ENCODE measurements at places on chromosomes 2 and 18. TPM values are rescaled to one million over a fixed set of nuclear protein-coding genes. Genes with fewer than 3 reads are reported as not detected.

DTNA gene
- 9.6 TPM for total RNA-seq

VAMP5 gene
- 1.9 TPM for total RNA-seq

RPIA gene
- 43.3 TPM for total RNA-seq

ATP6V1B1 gene
- total RNA-seq = 0.74 TPM

ANKRD53 gene
- total RNA-seq = not detected

GKN1 gene
- total RNA-seq = not detected

DNA sequence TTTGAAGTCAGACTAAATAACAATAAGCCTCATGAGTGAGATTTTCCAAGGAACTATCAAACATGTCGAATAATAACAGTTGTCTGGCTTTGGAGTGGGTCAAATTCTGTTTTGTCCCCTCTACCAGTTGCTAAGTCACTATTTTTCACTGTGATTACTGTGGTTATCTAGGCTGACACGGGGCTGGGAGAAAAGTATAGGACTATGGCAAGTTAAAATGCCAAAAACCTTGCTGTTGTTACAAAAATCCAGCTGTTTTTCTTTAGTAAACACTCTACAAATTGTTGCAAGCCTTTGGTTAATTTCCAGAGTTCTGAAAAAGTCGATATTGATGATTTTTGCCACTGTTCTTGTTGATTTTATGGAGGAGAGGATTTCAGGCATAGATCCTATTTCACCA is 1.5 kb downstream of the CFAP210 start:
- DNase-seq = no peak

GRCh38 chr2:189412330-189412953 is 28.8 kb upstream of the WDR75 start:
- DNase-seq = peak; percentile 24

GRCh38 chr2:233098618-233099017 is 38.5 kb downstream of the INPP5D start:
- peak; percentile 10 for DNase-seq

DNA sequence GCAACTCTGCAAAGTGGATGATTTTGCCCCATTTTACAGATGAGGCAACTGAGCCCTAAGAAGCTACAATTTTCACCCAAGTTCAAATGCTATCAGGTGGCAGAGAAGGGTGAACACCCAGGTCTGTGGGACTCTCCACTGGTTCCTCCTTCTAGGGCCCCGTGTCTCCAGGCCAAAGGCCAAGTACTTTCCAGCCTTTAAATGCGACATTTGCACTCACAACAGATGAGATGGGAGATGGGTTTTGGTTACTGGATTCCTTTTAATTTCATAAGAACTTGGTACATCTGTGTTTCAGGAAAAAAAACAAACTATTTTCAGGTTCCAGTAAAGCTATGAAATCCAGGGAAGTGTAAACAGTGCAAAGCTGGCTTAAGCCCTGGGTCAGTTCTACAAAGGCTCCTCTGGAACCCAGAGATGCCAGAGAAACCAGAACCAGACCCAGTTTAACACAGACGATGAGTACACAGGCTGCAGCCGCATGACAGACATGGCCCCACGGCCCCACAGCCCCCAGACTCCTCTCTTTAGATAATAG is 361.7 kb downstream of the ANAPC1 start:
- no peak for DNase-seq

GRCh38 chr18:75698861-75699260 is 271.4 kb upstream of the SMIM21 start:
- DNase-seq = no peak

GRCh38 chr2:393711-394696 is 106.1 kb upstream of the ALKAL2 start:
- no peak for DNase-seq

DNA sequence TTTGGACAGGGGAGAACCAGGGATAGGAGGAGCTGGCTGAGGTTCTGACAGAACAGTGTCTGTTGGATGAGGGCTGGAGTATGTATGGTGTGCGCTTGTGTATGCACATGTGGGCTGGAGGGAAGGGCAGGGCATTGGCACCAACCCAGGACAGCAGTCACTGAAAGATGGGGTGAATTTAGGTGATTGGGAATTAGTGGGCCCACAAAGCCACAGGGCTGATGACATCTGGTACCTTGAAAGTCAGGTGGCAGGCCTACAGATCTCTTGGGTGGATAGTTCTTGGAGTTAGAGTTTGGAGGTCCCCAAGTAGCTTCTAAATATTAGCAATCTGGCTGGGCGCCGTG is 45.7 kb downstream of the C2orf42 start:
- DNase-seq = no peak

- no peak for DNase-seq
These were observed 11.4 kb upstream of the PER2 start for GRCh38 chr2:238299803-238300202.

DNA sequence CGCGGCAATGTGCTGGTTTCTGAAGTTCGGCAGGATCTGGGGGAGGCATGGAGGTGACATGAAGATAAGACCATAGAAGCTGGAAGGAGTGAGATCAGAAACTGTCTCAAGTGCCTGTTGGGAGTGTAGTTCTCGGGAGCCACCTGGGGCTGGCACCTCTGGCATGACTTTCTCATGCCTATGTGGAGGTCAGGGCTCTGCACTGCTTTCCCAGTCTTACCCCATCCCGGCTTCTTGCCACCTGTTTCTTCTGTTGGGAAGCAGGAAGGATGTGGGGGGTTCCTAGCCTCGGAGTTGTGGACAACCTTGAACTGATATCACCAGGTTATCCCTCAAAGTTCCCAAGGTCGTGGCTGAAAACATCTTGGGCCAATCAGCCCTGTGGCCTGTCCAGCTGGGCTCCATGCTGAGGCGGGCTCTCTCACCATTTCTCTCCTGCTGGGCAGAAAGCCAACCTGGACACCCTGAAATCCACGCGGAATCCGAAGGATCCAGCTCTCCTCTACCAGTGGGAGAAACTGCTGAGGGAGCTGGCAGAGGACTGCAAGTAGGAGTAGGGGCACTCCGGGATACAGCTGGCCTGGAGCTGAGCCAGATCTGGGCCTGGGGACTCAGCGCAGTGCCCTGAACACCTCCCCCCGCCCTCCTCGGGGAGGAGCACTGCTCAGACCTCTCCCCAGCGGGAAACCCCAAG is 42.5 kb downstream of the FER1L5 start:
- DNase-seq = no peak

- DNase-seq = no peak
These were observed 169.4 kb upstream of the ALKAL2 start for GRCh38 chr2:457262-457661.

DNA sequence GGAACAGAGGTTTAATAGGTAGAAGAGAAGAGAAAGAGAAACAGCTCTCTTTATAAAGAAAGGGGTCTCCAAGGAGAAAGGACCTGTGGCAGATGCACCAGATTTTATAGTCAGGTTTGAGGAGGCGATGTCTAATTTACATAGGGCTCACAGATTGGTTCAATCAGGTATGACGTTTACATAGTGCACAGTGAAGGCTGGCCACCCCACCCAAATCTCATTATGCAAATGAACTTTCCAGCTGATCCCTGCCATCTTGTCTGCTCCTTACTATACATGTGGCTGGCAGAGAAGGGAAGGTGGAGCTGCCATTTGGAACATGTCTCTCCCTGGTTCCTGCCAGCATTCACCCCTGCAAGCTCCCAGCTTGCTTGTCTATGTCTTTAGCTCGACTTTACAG is 557.8 kb downstream of the SUCLG1 start:
- no peak for DNase-seq

DNA sequence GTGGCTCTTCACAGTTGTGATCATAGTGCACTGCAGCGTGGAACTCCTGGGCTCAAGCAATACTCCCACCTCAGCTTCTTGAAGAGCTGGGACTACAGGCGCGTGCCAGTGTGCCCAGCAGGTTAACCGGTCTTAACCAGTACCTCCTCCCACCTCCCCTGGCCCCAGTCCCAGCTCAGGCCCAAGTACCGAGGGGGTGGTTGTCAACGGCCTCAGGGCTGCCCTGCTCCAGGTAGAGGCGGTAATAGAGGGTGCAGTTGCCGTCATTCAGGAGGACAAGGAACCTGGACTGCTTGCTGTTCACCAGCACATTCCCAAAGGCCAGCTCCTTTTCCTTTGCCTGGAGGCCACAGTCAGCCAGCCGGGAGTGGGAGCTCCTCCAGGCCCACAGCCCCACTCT is 19.7 kb downstream of the CFAP65 start:
- DNase-seq = no peak

DNA sequence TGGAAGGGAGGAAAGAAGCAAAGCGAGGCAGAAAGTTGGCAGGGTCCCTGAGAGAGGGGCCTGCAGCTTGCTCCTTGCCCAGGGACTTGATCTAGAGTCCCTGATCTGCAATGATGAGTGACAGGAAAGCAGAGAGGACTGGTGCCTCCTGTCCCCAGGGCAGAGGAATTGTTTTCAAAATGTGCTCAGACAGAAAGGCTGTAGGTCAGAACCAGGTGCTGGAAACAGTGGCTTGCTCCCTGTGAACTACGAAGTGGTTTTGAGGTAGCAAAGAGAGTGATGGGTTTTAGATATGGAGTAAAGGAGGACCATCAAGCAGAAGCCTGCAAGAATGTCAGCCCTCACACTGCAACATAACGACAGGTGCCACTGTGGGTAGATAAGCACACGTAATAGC is 164.9 kb upstream of the SERTAD2 start:
- no peak for DNase-seq

Data from HCT116 (cell line).